ENCODE measurements at places on chromosomes 12 and 14.

DNA sequence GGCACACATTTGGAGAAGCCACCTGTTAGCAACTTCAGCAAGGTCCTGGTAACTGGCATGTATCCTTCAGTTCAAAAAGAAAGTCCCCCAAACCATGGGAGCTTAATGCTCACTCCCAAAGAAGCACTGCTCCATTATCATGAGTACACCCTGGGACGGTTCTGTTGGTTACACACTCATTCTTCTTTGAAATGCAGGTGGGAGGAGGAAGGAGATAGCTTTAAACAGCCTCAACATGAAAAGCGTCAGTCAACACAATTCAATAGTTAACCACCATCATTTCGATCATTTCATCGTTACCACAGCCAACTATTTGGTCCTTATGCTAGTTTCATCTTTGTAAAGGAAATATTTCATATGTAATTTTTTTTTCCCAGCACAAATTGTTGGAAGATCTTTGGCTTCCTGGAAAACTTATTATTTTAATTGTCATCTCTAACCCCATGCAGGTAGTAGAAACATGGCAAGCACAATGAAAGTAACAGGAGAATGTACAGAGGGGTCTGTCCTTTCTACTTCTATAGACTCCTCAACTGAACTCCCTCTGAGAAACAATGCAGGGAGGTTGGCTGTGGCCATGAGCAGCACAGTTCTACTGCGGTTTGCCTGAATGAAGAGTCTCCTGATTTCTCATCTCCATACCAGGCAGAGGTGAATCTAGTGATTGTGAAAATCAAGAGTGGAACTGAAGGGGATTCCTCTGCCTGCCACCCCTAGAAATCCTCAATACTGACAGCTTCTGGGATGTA is 196.4 kb upstream of the FOXN3 start:
- DNase-seq, result no peak

DNA sequence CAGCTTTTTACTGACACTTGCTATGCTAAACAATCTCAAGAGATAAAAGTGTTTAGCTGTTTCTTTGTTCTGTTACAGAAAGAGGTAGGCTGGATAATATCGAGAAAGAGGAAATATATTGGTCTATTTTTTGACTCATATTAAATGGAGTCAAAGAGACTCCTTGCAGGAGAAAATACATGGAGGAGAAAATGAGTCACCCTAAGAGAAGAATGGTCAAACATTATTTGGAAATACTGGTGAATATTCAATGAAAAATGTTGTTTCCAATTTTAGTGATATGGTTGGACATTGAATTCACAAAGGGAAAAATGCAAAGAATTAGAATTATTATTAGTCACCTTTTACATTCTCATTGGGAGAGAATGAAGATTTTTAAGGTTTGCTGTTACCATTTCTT is 3.2 kb downstream of the KCNJ8 start:
- peak; percentile 51 for DNase-seq

GRCh38 chr12:54415221-54415929 is 3.7 kb downstream of the ITGA5 start:
- no peak for DNase-seq

GRCh38 chr14:39102265-39102968 is 618 bp downstream of the SEC23A start:
- no peak for DNase-seq

DNA sequence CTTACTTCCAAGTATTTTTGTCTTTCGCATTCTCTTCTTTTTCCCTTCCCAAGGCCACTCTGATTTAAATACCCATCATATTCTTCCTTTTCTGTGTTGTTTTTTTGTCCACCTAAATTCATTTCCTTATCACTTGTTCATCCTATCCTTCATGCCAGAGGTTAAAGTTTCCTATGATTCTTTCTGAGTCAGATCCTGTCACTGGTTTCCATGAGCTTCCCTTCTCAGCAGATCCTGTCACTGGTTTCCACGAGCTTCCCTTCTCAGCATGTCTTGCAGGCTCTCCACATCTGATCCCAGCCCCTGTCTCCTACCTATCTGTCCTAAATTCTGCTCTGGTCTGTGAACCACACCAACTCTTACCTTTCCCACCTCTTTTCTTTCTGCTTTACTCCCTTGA is 311.8 kb upstream of the RGS6 start:
- peak; percentile 14 for DNase-seq
